ENCODE measurements at places on chromosomes 2 and 18.
A peak's percentile ranks its signal among the peaks of the same experiment; 100 is the strongest.

DNA sequence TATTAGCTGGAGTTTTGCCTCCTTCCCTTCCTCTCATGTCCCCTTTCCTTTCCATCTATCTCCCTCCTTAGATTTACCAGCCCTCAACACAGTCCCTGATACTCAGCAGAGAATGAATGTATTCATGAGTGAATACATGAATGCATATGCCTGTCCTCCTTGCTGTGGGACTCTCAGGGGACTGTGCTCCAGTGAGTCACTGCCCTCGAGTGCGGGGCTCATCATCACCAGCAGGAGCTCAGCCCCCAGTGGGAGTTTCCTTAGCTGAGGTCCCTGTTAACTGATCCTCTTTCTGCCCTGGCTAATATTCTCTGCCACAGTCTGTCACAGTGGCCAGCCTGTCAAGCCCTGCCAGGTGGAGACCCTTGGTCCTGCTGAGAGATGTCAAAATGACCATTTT is 104.9 kb upstream of the LHCGR start:
- no peak for DNase-seq

- DNase-seq, result no peak
These were observed 61.4 kb upstream of the KIF5C start for GRCh38 chr2:148813603-148814065.

GRCh38 chr2:80256782-80257167 is 47.8 kb downstream of the LRRTM1 start:
- DNase-seq, result no peak

DNA sequence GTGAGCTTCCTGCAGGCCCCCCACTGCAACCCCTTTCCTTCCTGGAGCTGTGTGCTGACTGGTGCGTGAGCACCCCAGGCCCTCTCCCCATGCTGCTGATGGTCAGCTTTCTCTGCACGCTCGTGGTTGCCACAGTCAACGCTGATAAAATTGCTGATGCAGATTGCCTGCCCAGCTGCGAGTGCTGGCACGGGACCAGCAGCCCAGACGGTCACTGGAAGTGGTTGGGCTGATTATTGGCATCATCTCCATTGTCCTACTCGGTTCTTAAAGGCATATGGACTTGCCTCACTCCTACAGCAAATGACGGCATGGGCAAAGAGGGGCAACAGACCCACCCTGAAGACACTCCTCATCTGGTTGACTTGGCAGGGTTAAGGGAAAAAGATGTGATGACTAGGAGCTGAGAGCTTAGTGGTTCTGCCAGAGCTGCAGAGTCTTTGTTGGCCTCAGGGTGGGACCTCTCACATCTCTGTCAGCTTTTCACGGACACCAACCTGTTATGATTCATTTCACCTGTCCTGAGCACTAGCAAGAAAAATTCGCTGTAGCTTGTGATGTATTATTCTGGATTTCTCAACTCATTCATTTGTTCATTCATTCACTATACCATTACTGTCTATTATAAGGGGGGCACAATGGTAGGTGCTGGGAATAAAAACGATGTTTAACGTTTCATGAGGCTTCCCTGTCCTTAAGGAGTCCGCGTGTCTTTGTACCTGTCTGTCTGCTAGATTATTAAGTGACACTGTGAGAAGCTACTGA is 38.4 kb downstream of the PAX8 start:
- DNase-seq, result peak; percentile 75

DNA sequence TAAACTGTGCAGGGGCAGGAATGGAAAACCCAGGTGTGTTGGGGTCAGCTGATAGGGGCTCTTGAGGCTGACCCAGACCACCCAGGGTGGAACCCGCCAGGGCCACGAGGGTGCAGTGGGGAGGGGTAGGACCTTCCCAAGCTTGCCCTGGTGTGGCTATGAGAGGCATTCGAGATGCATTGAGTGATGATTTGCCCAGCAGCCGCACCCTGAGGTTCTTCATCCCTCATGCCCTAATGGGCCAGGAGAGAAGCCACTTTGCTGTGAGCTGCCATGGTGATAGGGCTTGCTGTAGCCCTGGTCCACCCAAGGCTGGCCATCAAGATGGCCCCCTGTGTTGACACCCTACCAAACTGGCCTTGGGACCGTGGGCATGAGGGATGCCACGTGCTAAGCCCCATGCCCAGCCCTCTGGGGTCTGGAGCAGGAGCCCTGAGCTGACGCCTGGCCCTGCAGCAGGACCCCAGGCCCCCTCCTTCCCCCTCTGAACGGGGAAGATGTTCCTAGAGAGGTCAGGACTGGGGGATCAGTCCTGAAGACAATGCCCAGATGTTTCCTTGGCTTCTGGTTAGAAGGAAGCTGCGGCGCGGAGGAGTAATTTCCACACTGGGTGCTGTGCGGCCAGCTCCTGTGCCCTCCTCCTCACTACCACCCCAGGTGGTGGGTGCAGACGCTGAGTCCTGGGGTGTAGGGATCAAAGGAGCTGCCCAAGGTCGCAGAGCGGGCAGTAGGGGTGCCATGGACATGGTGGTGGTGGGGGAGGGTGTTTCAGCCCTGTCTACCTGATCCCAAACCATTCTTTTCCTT is 122.5 kb upstream of the HDAC4 start:
- DNase-seq, result no peak

- no peak for DNase-seq
These were observed 92.9 kb downstream of the TXNL1 start for GRCh38 chr18:56545464-56545863.

GRCh38 chr18:50473881-50474280 is 86.0 kb upstream of the MAPK4 start:
- DNase-seq, result no peak

DNA sequence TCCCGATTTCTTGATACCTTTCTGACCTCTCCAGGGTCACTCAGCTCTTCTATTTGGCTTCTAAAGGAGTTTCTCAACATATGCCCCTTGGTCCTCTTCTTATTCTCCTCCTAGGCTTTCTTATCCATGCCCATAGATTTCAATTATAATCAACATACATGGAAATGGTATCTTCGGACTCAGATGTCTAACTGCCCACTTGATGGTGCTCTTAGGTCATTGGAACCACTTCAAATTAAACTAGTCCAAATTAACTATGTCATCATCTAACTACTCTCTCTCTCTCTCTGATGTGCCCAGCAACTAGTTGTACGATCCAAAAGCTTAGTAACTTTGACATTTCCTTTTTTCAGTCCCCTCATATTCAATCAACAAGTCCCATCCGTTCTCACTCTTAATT is 43.2 kb upstream of the GPR75 start:
- DNase-seq, result no peak

GRCh38 chr2:96853321-96853720 is 4.5 kb downstream of the ANKRD39 start:
- DNase-seq, result no peak

DNA sequence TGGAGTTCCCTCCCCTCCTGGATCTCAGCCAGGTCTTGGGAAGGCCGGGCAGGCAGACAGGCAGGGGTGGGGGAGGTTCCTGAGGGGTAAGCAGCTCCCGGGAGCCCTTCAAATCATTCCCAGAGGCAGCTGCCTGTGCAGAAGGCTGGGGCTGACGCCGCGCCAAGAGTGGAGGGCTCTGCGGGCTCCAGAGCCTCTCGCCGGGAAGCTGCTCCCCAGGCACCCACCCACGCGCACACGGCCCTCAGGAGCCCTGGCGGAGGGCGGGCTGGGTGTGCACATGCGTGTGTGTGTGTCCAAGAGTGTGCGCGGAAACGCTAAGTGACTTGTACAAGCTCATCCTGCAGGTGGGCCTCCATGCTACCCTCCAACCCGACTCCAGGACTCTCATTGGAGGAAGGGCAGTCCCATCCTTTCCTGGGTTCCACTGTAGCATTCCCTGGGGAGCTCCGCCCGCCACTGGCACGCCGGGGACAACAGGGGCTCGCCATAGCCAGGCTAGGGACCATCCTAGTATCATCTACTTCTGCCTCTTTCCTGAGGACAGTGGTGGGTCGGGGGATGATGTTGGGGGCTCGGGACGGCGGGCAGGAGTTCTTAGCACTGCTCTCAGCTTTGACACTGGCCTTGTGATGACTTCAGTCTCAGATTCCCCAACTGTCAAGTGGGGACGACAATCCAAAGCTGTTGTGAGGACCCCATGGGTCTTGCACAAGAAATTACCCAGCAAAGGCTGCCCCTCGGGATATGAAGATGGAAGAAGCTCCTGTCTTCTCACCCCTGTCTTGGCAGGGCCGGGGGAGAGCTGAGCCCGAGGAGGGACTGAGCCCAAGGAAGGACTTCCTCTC is 50.3 kb downstream of the INHBB start:
- DNase-seq, result peak; percentile 58

DNA sequence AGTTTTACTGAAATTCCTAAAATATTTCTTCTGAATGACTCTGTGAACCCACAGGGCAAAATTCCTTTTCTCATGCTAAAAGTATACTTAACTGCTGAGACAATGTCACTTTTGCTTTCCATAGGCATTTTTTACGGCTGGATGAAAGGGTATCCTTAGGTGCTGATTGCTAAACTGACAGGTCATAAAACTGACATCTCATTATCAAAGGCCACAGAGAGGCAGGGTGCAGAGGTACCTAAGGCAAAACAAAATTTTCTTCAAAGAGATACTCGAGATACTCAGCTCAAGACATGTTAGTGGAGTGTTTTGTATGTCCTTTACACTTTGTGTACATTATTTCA is 62.0 kb upstream of the WDR75 start:
- peak; percentile 28 for DNase-seq

- DNase-seq, result peak; percentile 67
These were observed 652 bp downstream of the PPM1B start for GRCh38 chr2:44169155-44169898.

DNA sequence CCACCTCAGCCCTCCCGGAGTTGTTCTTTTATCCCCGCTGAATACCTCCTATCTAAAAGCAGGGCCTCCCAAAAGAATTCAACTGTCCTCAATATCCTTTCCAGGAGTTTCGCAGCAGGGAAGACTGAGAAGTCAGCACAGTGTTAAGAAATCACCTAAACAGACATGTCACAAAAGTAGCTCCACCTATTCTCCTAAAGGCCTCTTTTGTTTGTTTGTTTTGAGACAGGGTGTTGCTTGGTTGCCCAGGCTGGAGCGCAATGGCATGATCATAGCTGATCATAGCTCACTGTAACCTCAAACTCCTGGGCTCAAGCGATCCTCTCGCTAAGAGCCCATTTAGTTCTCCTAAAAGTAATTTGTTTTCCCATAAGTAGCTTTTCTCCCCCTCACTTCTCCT is 53.8 kb downstream of the TEX44 start:
- peak; percentile 64 for DNase-seq

- no peak for DNase-seq
These were observed 5.3 kb downstream of the TPO start for GRCh38 chr2:1418566-1418965.

Data from Caki2 (cell line).